Hair follicular keratinocyte (primary cell): ENCODE measurements at places on chromosomes 12 and 14. TPM values are rescaled to one million over a fixed set of nuclear protein-coding genes. Genes with fewer than 3 reads are reported as not detected.

NOVA1 gene
- total RNA-seq, result not detected in 2 replicates

IGF1 gene
- not detected in 2 replicates for total RNA-seq

EPYC gene
- not detected in 2 replicates for total RNA-seq

CDKN1B gene
- total RNA-seq, result 15.1 and 17.7 TPM in 2 replicates

AKAP6 gene
- total RNA-seq, result 1.3 and 2.5 TPM in 2 replicates

AP1G2 gene
- total RNA-seq, result 53.6 and 70.6 TPM in 2 replicates

ASIC1 gene
- total RNA-seq, result 3.5 and 8.4 TPM in 2 replicates

TAS2R19 gene
- 0.39 TPM in 1 of 2 replicates, not detected in the other for total RNA-seq

PLCZ1 gene
- not detected in 2 replicates for total RNA-seq

TSPAN9 gene
- 12.5 and 13.0 TPM in 2 replicates for total RNA-seq

RAD51AP1 gene
- 10.5 and 30.1 TPM in 2 replicates for total RNA-seq

GSC gene
- not detected in 2 replicates for total RNA-seq

NAP1L1 gene
- total RNA-seq, result 348 TPM in 2 replicates

GUCY2C gene
- 0.08 TPM in 1 of 2 replicates, not detected in the other for total RNA-seq

SDR9C7 gene
- 0.31 and 0.57 TPM in 2 replicates for total RNA-seq

GLS2 gene
- 0.86 and 2.1 TPM in 2 replicates for total RNA-seq

KRT77 gene
- not detected in 2 replicates for total RNA-seq

CIPC gene
- 6.4 and 8.3 TPM in 2 replicates for total RNA-seq

ALDH2 gene
- 24.1 and 49.0 TPM in 2 replicates for total RNA-seq

TEP1 gene
- 10.1 and 16.0 TPM in 2 replicates for total RNA-seq

TRHDE gene
- 0.46 and 0.47 TPM in 2 replicates for total RNA-seq

IKZF4 gene
- 0.94 and 2.2 TPM in 2 replicates for total RNA-seq

COL2A1 gene
- total RNA-seq, result 0.16 and 0.72 TPM in 2 replicates

CPM gene
- 5.9 and 6.6 TPM in 2 replicates for total RNA-seq

SLC8A3 gene
- 0.04 and 0.08 TPM in 2 replicates for total RNA-seq

NKX2-1 gene
- total RNA-seq, result not detected in 2 replicates

RFX4 gene
- total RNA-seq, result not detected in 2 replicates

SAMD15 gene
- 0.19 and 0.39 TPM in 2 replicates for total RNA-seq

ADAM21 gene
- 0.30 and 0.55 TPM in 2 replicates for total RNA-seq

PRH2 gene
- not detected in 2 replicates for total RNA-seq

ESPL1 gene
- 7.3 and 15.2 TPM in 2 replicates for total RNA-seq

PRKD1 gene
- total RNA-seq, result 0.53 TPM in 1 of 2 replicates, not detected in the other

KRT79 gene
- total RNA-seq, result not detected in 2 replicates

RIPK3 gene
- total RNA-seq, result 5.4 and 8.0 TPM in 2 replicates

RNASE4 gene
- 4.0 and 10.7 TPM in 2 replicates for total RNA-seq

LYZ gene
- not detected in 2 replicates for total RNA-seq

AHNAK2 gene
- 45.8 and 198 TPM in 2 replicates for total RNA-seq
